Activated CD8-positive, alpha-beta memory T cell treated with anti-CD3 and anti-CD28 coated beads, Interleukin-2, amount 50 U/mL, for 48 hours (primary cell): ENCODE measurements at places on chromosomes 13 and 19.
A peak's percentile ranks its signal among the peaks of the same experiment; 100 is the strongest.

DNA sequence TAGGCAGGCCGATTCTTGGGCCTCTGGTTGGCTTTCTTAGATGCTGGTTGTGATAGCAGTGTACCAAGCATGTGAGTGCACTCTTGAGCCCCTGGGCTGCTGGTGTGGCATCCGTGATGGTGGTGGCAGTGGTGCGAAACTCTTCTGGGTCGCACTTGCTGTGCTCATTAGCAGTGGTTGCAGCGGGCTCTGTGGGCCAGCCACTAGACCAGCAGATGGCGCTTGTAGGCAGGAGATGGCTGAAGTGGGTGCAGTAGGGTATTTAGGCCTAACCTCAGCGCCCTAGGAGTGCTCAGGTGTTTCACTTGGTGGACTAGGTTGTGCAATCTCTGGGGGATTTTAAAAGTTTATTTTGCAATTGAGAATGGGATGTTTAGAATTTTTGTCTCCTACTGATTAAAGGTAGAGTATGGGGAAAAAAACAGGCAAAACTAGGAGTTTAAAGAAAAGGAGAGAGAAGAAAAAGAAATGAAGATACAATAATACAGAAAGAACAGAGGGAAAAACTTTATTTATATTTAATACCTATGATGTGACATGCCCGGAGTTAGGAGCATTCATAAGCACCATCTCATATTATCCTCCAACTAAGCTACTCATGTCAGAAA is 4.3 kb upstream of the ZNF17 start:
- peak; percentile 80 for DNase-seq

GRCh38 chr13:59684105-59684504 is 479.6 kb downstream of the DIAPH3 start:
- DNase-seq = no peak

GRCh38 chr19:1455336-1456120 is 5.6 kb downstream of the APC2 start:
- peak; percentile 83 for DNase-seq

GRCh38 chr19:50728084-50728737 is 5.0 kb downstream of the CLEC11A start:
- DNase-seq = peak; percentile 90

GRCh38 chr13:112194167-112194530 is 127.2 kb downstream of the SOX1 start:
- DNase-seq = no peak

GRCh38 chr19:11504502-11505031 is 1.1 kb downstream of the ZNF653 start:
- DNase-seq = no peak
